M059J (cell line): ENCODE measurements at places on chromosomes 1 and 21. TPM values are rescaled to one million over a fixed set of nuclear protein-coding genes. Genes with fewer than 3 reads are reported as not detected.

GRCh38 chr1:65449214-65449823 lies 28.9 kb downstream of the LEPR start:
- DNase-seq, result no peak

DNA sequence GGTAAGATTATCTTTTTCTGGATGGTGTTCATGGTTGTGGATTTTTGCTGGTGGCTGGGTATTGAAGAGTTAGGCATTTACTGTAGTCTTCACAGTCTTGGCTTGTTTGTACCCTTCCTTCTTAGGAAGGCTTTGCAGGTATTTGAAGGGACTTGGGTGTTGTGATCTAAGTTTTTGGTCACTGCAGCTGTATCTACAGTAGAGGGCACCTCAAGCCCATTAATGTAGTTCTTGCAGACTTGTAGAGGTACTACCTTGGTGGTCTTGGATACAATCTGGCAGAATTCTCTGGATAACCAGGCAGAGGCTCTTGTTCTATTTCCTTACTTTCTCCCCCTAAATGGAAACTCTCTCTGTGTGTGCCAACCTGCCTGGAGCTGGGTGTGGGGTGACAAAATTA lies 155.8 kb upstream of the BRINP3 start:
- DNase-seq, result no peak

GRCh38 chr1:158203693-158204457 lies 23.2 kb downstream of the CD1D start:
- DNase-seq, result peak; percentile 65

WNT3A gene
- not detected in 2 replicates for total RNA-seq

SUSD4 gene
- total RNA-seq, result 2.2 and 4.6 TPM in 2 replicates

CGN gene
- total RNA-seq, result 0.52 and 1.5 TPM in 2 replicates

C1orf232 gene
- not detected in 2 replicates for total RNA-seq

AGT gene
- total RNA-seq, result 0.42 TPM in 1 of 2 replicates, not detected in the other

OR10J1 gene
- not detected in 2 replicates for total RNA-seq
